NCI-H2081 treated with DMSO at 0.1 percent for 48 hours (cell line): ENCODE measurements at places on chromosomes 6 and 20.

DNA sequence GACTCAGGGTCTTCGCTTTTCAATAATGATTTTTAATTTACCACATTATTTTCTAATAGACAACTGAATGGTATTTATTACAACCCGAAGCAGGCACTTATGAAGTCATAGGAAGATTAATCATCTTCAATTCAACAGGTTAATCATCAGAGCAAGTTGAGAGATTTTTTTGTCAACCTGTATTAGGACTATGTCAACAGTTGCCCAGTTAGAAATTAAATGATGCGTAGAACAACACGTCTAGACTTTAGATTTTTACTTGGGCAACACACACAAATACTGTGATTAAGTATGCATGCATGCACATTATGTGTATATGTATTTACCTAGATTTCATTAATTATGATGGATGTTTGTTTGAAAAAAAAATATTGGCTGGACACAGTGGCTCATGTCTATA, 4.3 kb downstream of the ILRUN start:
- no peak for DNase-seq

GRCh38 chr6:6588064-6588923, at the start of gene LY86:
LY86 (plus strand) TSS chr6:6588720; CDS start chr6:6588735, 15 bp downstream.
- no peak for DNase-seq

- no peak for DNase-seq
These were observed 36.0 kb downstream of the ATXN1 start for GRCh38 chr6:16725145-16725864.

- no peak for DNase-seq
These were observed 88.4 kb upstream of the SLC22A16 start for GRCh38 chr6:110564703-110565421.

GRCh38 chr6:158061361-158061708, 79.7 kb downstream of the SYNJ2 start:
- DNase-seq = no peak

- no peak for DNase-seq
These were observed 18.8 kb downstream of the APCDD1L start for GRCh38 chr20:58496429-58496769.
